AG09319 (cell line): ENCODE measurements at places on chromosomes 6 and 20.

GRCh38 chr6:139423037-139423703 is 48.7 kb upstream of the CITED2 start:
- DNase-seq = no peak

DNA sequence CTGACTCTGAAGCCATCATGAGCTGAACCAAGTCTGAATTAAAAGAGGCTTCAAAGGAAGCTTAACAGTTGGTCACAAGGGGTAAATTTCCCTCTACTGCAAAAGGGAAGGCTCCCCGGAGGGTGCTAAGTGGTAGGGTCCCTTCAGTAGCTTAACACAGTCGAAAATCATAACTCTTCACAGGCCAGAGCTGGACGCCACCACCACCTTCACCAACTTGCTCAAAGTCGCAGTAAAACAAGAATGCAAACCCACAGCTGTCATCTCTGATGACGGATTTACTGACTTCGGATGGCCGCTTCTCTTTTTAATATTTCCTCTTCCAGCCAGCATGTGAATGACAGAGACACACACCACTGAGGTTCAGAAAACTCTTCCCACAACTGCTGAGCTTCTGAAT is 144.7 kb upstream of the FBXL4 start:
- no peak for DNase-seq

GRCh38 chr6:125944434-125944816 is 12.1 kb upstream of the HINT3 start:
- peak; percentile 74 for DNase-seq

DNA sequence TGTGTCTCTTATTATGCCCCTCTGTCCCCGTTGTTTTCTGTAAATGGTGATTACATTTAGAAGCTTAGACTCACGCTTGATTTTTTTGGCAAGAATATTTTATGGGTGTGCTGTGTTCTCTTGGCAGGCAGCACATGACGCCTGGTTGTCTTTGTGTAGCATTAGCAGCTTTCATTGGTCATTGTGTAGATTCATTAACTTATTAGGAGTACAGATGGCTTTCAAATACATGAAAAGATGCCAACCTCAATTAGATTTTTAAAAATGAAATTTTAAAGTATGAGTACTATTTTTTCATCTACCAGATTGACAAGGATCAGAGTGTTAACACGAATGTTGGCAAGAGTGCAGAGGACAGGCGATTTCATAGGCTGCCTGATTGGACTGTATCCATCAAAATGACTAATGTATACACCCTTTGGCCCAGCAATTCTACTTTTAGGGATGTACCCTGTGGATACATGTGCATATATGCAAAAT is 15.2 kb downstream of the COX4I2 start:
- peak; percentile 66 for DNase-seq

GRCh38 chr6:118467181-118467580 is 80.9 kb upstream of the PLN start:
- DNase-seq = no peak

DNA sequence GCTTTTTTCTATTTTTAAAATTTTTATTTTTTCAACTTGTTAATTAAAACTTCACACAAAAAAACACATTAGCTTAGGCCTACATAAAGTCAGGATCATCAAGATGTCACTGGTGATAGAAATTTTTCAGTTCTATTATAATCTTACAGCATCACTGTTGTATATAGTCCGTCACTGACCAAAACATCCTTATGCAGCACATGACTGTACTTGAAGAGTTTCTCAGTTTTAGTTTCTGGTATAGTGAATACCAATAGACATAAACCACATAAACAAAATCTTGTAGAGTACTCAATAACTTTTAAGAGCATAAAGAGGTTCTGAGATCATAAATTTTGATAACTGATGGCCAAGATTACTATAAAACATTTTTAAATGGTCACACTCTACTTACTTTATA is 71.8 kb downstream of the ASCC3 start:
- no peak for DNase-seq

- DNase-seq = no peak
These were observed 102.3 kb upstream of the CCN2 start for GRCh38 chr6:132053511-132053910.

GRCh38 chr6:152863618-152864326 is 113.2 kb downstream of the VIP start:
- peak; percentile 56 for DNase-seq

- DNase-seq = no peak
These were observed 772.8 kb upstream of the GJE1 start for GRCh38 chr6:141359953-141360352.

GRCh38 chr20:32453467-32454163 is 95.5 kb downstream of the ASXL1 start:
- no peak for DNase-seq

DNA sequence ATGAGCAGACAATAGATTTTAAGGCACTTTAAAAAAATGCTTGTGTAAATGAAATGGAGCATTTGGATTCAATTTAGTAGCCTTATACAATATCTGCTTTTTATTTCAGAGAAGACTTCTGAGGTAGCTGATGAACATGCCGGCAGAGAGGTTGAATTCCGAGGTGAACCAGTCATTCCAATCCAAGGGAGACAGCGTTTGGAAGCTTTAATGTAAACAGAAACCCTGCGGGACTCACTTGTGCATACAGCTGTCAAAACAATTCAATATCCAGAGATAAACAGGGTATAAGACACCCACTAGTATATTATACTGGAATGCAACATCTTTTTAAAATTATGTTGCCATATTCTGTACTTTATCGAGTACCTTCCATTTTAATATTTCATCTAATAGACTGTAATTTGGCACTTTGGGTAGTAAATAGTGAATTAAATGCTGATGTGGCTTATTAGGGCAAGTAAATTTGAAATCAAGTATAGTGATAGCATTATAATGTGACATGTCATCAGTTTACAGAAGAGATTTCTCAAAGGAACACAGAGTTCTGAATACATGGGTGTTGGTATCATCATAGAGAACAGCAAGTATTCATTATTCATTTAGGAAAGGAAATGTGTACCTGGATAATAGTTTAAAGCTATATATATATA is 347.7 kb downstream of the PRKN start:
- DNase-seq = peak; percentile 60

- no peak for DNase-seq
These were observed 17.2 kb downstream of the ZDHHC14 start for GRCh38 chr6:157398151-157398550.

DNA sequence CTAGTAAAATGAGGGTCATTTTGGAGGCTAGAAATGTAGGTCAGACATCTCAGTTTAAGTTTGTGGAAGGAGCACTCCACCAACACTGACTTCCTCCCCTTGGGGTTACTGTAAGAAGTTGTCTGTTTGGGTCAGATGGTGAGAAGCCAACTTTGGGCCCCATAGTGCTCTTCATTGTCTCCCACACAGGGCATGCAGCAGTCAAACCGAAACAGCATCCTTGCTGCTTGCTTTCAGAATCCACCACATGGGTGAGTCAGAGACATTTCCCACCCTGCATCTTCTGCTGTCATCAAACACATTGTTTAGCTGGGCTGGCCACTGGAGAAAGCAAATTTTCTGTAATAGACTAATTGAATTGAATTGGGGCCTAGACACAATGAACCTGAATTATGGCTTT is 16.8 kb downstream of the IL17F start:
- no peak for DNase-seq

DNA sequence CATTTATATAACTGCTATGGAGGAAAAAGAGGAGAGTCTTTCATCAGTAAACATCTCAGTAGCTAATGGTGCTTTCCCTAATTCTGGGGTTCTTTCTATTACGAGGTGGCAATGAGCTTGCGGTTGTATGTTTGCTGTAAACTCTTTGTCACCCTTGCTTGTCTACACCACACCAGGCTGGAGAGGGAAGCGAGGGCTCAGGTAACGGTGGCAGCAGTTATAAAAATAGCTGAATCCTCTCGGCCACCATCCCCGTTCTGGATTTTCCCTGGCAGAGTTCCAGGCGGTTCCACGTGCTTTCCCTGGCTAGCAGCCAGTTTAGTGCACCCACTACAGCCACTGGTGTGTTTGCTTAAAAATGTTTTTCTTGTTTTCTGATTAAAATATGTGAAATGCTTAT is 39.0 kb downstream of the MAS1 start:
- no peak for DNase-seq

DNA sequence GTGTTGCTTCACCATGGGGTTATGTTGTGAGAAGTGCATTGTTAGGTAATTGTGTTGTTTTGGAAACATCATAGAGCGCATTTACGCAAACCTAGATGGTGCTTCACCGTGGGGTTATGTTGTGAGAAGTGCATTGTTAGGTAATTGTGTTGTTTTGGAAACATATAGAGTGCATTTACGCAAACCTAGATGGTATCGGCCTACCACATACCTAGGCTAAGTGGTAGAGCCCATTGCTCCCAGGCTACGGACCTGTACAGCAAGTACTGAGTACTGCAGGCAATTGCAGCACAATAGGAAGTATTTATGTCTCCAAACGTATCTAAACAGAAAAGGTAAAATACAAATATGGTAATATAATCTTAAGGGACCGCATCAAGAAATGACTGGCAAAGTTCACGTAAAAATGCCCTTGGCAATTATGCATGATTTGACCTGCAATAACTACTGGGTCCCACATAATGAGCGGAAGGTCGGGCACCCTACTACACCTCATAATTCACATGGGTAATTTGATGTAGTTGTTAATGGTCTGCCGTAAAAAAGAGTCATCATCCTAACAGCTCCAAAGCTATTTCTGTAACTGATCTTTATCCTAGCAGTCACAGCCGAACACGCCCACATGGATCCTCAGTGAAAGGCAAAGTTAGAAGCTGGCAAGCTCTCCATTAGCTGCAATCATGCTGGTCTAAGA is 76.0 kb downstream of the RSPH3 start:
- DNase-seq = no peak

- DNase-seq = no peak
These were observed 53.5 kb downstream of the KCNQ5 start for GRCh38 chr6:72675396-72675795.

DNA sequence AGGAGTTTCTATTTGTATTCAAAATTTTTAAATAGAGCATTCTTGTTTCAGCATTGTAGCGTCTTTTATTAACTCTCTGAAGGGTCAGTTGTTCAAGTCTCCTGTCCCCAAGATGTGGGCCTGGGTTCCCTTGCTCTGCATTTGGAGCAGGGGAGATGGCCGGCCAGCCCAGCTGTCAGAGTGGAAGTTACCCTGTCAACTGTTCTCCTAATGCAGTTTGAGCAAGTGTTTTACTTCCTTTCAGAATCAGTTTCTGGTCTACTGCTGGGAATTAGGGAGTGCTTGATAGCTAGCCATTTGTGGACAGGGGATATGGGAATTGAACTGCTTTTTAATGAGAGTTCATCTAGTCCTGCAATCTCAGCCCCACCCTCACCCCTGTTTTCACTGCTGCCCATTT is 116.6 kb downstream of the QKI start:
- DNase-seq = no peak

DNA sequence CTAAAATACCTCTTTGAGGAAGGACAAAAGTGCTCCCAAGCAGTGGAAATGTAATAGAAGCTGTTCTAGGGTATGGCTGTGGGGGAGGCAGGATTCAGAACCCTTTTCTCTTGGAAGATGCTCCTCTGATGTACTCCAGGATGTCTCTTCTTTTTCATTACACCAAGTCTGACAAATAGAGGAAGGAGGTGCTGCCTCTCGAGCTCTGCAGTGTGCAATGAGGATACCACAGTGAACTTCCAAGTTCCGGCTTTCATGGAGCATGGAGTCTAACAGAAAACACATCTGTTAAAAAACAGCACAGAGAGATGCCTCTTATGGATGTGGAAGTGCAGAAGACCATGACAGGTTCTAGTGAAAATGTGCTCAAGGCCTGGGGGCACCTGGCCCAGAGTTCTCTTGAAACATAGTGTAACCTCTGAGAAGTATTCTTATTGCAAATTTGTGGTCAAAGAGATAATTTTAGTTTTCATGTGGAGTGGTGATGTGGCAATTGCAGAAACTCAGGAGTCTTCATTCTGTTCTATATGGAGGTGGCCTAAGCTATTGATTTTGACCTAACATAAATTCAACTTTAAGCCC is 362.0 kb upstream of the CITED2 start:
- DNase-seq = no peak

DNA sequence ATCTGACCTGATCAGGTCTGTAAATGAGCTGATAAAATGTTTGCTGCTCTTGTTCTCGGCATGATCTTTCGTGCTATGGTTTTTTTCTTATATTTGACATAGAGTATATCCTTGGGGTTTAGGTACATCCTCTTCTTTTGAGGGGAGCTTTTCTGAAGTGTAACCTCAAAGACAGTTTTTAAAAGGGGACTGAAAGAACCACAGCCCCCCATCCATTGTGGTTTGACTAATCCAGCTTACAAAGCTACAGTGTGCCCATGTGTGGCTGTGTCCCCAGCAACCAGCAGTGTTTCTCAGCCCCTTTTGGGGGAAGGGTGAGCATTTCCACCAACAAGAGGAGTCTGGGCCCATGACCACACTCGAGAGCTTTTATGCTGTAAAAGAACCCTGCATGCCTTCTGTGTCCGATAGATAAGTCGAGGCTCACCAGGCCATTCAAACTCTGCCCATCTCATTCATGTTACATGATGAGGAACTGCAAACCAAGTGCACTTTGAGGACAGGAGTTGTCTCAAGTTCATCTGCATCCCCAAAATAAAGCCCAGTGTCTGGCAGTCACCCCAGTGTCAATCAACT is 266.0 kb downstream of the SLC24A3 start:
- DNase-seq = no peak

- no peak for DNase-seq
These were observed 102.0 kb upstream of the TENT5A start for GRCh38 chr6:81854474-81854873.

GRCh38 chr20:49672096-49672664 is 41.5 kb downstream of the B4GALT5 start:
- no peak for DNase-seq

DNA sequence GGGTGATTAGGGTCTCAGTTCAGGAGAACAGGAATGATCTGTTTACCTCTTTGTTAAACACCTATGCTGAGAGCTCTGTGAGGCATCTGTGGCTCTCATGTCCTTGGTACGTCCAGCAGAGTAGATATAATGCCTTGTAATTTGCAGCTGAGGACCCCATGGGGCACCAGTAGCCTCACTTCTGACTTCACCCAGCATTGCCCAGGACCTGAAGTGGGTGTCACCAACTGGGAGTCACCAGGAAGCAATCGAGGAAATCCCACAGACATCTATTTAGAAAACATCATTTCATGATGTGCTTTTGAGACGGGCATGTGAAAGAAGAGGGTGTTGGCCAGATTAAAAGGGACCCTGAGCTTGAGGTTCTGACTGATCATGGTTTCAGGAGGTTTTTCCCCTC is 8.8 kb downstream of the EDN3 start:
- DNase-seq = no peak

- no peak for DNase-seq
These were observed 43.6 kb downstream of the ANKEF1 start for GRCh38 chr20:10078403-10078802.

- DNase-seq = no peak
These were observed 156.4 kb downstream of the MBOAT1 start for GRCh38 chr6:20055916-20056315.
